ENCODE measurements at places on chromosomes 4 and X.

DNA sequence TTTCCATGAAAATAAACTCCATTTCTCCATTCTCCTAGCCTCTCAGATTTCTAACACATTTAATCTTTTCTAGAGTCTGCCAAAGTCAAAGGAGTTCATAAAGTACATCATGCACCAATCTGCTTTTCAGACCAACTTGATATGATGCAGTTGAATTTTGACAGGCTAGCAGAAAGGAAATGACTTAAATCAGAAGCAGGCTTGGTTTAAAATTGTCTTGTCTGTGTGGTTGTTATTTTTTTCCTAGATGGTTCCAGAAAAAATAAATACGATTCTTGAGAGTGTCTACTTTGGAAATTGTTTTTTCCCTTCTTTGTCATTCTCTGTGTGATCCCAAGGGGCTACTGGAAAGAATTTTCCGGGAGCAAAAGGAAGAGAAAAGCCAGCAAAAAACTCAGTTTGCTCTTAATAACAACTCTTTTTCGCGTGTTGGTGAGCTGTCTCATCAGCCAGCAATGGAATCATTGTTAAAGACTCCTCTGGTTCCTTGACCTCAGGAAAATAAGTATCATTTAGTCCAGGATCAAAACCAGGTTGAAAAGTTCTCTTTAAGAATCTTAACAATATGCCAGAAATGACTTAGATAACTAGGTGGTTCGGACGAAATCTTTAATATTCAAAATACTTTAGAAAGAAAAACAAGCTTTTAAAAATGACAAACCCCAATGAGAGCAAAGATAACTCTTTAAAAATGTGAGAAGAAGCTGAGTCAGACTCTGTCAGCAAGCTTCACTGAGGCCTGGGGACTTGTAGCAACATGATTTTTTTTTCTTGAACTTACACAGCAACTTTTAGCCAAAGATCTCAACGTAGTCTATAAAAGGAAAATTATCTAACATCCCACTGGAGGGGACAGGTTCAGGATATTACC, 49.7 kb upstream of the GAB1 start:
- no peak for DNase-seq

DNA sequence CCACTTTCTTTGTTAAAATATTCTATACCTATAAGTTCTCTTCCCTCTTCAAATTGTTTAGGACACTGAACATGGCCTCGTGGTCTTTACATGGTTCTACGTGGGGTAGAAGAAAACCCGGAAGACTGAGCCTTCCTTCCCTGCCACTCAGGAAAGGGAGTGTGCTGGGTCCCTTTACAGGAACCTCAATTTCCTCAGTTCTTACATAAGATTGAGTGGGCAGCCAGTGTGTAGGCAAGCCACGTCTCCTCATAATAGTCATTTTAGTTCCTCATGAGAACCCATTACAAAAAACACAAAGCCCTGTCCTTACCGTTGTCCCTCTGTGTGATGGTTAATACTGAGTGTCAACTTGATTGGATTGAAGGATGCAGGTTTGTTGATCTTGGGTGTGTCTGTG, 28.7 kb upstream of the SMIM10L2A start:
- no peak for DNase-seq

DNA sequence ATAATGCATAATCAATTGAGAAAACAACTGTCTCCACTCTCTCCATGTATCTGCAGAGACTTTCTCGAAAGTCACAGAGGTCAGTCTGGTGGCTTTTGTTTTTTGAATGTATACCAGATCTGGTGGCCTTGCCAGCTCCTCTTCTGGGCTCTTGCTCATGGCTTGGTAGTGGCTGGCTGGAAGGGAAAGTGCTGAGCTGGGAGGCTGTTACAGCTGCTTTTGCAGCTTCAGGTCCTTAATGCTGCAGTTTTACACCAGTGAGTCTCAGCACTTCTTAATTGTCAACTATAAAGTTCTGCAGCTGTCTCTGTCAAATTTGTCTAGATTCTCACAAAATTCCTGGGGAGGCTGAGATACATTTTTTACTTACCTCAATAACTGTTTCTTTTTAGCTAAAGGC, 390.0 kb downstream of the GRXCR1 start:
- no peak for DNase-seq

- no peak for DNase-seq
Measured at GRCh38 chrX:129565046-129565650, 25.1 kb downstream of the OCRL start.

DNA sequence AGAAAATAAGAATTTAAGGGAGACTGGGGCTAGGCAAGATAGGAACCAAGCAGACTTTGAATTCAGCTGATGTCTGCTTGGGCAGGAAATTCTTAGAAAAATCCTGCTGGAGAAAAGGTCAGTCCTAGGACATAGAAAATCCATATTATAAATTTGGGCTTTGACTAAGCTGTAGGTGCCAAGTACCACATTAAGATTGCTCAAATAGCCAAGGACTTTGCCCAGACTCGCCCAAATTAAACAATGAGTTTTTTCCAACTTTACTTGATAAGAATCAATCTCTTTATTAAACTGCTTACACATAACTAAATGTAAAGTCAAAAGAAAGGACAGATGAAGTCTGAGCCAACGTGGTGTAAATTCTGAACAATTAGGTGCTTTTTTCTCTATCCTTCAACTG, 95.4 kb downstream of the FUNDC1 start:
- DNase-seq, result no peak

- DNase-seq, result no peak
Measured at GRCh38 chr4:3434881-3435685, 6.7 kb upstream of the HGFAC start.

DNA sequence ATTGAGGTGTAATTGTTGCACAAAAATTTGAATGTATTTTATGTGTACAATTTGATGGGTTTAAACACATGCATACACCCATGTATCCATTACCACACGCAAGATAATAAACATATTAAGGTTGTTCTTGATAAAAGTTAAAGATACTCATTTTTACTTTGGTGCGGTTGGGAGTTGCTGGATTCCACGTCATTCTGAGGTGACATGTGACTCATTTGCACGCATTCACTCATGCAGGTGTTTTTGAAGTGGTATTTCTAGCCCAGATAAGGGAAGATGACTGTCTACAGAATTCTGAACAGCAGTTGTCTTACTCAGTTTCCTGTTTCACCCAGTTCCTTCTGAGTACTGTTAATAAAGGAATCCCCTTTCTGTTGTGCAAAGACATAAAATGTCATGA, 142.0 kb downstream of the RTL3 start:
- DNase-seq, result no peak

DNA sequence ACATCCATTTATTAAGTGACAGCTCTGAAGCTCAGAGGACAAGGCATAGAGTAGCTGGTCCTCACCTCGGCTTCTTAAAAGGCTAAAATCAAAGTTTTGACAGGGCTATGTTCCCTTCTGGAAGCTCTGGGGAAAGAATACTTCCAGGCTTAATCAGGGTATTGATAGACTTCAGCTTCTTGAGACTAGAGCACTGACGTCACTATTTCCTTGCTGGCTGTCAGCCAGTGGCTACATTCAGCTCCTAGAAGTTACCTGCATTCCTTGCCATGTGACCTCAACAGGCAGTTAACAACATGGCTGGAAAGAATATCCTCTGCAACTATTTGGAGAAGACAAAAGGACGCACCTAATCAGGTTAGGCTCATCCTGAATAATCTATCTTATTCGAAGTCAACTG, 1144.8 kb downstream of the ADGRL3 start:
- DNase-seq, result no peak

DNA sequence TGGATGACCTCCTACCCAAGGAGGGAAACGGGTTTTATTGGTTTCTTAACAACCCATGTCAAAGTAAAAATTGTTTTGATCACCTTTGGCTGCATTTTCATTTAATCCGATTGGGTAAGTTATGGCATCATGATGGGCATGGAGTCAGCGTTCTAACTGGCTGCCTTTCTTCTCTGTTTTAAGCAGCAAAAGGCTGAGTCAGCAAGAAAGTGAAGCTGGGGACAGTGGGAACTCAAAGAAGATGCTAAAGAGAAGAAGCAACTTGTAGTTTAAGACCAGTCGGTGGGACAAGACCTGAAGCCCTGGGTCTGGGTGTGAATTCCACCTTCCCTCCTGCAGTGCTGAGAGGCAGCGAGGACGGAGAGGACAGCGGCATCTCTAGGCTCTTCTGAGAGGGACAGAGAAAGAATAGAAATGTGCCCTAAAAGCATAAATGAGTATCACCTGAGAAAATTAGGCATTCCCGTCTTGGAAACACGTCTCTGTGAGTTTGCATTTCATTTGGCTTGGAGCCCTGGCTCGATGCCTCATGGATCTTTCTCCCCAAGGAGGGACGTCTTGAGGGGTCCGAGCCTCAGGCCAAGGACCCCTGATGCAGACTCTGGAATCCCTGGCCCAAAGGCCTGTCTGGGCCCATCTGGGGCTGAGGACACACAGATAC, 82.0 kb downstream of the CRMP1 start:
- no peak for DNase-seq

GRCh38 chr4:183848805-183849204, 56.3 kb upstream of the STOX2 start:
- no peak for DNase-seq

- no peak for DNase-seq
Measured at GRCh38 chr4:183342541-183343533, 20.6 kb upstream of the CLDN24 start.

DNA sequence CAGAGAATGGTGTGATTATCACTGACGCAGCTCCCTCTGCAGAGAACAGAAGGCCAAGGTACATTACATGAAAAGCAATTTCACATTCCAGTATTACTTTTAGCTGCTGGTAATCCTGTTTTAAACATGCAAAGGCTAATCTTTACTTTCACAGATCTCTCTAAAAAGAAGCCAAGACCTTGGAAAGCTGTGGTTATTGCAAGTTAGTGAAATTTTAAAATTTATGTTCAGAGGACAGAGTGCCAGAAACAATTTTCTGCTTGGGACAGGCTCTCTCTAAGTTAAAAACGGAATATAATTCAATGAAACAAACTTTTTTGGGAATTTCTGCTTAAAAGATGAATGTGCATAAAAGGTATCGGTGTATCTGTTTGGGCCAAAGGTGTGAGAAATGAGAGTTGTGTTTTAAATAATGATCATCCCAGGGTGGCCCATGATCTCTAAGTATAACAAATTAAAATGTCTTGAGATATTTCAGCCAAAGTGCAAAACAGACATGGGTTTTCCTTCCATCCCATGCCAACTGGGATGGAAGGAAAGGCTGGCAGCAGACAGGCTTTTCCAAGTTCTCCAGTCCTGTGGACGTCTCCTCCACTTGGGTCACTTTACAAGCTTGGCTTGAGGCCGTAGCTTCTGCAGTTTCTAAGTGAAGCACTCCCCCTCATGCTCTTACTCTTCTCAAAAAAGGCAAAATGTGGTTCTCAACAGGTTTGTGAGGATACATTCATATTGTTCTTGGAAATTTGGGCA, 118.0 kb downstream of the DRD5 start:
- DNase-seq, result no peak

- no peak for DNase-seq
Measured at GRCh38 chrX:125953814-125954213, 212.3 kb downstream of the DCAF12L2 start.

GRCh38 chr4:177512646-177513045, 70.4 kb upstream of the AGA start:
- no peak for DNase-seq

GRCh38 chr4:61223385-61223784, 23.3 kb downstream of the ADGRL3 start:
- no peak for DNase-seq

- DNase-seq, result no peak
Measured at GRCh38 chr4:26884486-26884988, 23.9 kb downstream of the STIM2 start.

DNA sequence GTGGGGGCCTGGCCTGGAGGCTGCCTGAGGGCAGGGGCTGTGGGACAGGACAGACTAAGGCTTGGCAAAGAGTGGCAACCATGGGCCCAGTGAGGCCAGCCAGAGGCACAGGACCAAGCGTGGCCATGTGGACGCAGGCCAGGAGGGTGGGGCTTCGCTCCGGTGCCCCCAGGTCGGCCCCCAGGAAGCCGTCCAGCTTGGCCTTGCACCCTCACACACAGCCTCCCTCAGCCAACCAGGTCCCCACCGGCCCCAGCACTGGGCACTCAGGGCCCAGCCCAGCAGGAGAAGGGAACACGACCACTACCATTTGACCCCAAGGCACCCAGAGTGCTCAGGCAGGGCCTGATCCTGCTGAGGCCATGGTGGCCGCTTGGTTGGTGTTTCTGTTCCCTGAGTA, 57.2 kb downstream of the FAM53A start:
- DNase-seq, result no peak

- DNase-seq, result no peak
Measured at GRCh38 chr4:57182132-57182874, 72.1 kb upstream of the IGFBP7 start.

GRCh38 chrX:152155766-152156310, 17.5 kb upstream of the MAGEA10 start:
- DNase-seq, result no peak

GRCh38 chr4:5992828-5993321, 25.4 kb downstream of the C4orf50 start:
- DNase-seq, result no peak

- DNase-seq, result no peak
Measured at GRCh38 chrX:7351926-7352325, 204.0 kb upstream of the PUDP start.

DNA sequence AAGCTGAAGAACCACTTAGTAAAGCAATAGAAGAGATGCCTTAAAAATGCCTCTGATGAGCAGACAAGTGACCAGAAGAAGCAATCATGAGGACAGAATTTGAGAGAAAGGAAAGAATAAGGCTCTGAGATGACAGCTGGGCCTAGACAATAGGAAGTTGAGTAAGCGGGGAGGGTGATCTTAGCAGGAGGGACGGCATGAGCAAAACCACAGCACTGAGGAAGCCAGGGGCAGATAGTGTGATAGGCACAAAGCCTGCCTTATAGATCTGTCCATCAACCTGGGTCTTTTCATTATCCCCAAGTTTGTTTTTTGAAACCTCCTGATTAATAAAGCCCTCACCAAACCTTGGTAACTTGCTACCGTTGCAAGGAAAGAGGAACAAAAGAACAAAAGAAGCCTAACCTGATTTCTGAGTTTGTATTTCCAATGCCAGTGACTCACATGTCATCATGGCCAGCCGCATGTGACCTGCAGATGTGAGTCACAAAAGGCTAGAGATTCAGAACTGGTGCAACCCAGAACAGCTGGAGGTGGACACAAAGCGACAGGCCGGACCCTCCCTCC, 55.7 kb upstream of the PPARGC1A start:
- DNase-seq, result no peak

DNA sequence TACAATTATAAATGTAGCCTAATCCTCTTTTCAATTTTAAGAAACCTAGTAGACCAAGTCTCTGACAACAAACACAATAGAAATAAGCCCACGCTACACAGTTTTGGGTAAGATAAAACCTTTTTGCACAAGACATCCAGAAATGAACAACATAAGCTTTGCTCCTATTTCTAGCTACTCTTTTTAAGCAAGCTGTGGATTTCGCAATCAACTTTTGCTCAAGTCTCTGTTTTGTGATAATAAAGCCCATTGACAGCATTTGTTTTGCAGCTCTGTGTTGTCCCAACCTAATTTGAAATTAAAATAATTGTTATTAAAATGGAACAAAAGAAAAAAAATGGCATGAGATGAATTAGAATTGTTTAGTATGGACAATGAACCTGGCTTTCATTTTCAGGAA, 287.9 kb upstream of the PUDP start:
- DNase-seq, result no peak

- no peak for DNase-seq
Measured at GRCh38 chrX:136227948-136228838, 23.0 kb downstream of the MAP7D3 start.

GRCh38 chr4:158714937-158715336, 8.3 kb downstream of the PPID start:
- no peak for DNase-seq

Data from NCI-H1694 (cell line).